ENCODE measurements at places on chromosomes 12 and 14.

- DNase-seq, result no peak
Observed at GRCh38 chr14:64628940-64629408, 75.2 kb upstream of the PLEKHG3 start.

- DNase-seq, result no peak
Observed at GRCh38 chr14:98714626-98715425, 557.2 kb downstream of the BCL11B start.

- DNase-seq, result no peak
Observed at GRCh38 chr12:68065687-68066086, 76.4 kb downstream of the IFNG-AS1 start.

DNA sequence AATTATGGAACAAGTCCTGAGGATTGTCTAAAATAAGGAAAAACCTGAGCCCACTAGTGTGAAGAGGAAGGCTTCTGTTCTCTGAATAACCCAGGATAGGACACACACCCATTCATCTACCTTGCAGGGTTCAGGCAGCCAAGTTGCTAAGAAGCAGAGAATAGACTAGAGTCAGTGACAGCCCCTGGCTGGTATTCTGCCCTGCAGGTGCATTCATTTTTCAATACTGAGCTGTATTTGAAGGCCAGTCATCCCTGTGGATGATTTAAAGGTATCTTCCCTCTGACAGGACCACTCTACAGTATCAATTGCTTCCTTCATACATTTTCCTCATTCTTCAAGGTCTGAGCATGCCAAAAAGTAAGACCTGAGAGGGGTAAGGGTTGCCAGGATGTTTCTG, 22.9 kb downstream of the WNT5B start:
- no peak for DNase-seq

DNA sequence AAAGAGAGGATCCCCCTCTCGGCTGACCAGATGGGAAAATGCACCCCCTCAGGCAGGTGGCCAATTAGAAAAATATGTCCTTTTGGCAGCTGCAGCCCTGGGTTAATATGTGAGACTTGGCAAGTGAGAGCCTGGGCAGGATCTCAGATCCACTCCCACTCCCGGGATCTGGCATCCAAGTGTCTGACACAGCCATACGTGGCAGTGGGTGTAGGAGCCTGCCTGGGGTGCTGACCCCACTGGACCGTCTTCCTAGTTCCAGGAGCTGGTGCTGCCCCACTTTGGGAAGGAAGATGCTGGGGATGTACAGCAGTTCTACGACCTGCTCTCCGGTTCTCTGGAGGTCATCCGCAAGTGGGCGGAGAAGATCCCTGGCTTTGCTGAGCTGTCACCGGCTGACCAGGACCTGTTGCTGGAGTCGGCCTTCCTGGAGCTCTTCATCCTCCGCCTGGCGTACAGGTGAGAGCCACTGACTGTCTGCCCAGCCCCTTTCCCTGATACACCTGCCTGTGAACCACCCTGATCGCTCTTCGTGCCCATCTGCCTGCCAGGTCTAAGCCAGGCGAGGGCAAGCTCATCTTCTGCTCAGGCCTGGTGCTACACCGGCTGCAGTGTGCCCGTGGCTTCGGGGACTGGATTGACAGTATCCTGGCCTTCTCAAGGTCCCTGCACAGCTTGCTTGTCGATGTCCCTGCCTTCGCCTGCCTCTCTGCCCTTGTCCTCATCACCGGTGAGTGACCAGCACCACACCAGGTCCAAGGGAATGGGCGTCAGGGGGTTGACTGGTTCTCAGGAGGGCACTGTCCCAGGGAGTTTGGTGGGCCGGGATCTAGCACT, 5.8 kb downstream of the NR4A1 start:
- no peak for DNase-seq

DNA sequence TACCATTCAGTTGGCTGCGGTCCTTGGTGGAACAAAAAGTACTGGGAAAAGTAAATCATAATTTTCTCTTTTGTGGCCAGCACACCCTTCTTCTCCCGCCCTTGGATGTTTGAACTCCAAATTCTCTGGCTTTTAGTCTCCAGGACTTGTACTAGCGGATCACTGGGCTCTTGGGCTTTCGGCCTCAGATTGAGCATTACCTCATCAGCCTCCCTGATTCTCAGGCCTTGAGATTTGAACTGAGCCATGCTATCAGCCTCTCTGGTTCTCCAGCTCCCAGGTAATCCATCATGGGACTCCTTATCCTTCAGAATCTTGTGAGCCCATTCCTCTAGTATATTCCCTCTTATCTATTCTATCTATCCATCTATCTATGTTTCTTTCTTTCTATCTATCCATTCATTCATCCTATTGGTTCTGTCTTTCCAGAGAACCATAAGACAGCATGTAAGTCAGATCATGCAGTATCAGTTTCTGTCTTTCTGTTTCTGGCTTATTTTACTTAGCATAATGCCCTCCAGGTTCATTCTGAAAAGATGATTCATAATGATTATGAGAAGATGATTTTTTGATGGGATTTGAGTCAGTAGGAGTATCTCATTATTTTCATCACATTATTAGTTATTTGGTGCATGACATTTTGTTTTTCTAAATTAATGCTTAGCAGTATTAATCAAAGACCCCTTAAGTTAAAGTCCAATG, 814.9 kb downstream of the LRFN5 start:
- no peak for DNase-seq

- DNase-seq, result no peak
Observed at GRCh38 chr12:99976762-99977161, 8.0 kb downstream of the ANKS1B start.

DNA sequence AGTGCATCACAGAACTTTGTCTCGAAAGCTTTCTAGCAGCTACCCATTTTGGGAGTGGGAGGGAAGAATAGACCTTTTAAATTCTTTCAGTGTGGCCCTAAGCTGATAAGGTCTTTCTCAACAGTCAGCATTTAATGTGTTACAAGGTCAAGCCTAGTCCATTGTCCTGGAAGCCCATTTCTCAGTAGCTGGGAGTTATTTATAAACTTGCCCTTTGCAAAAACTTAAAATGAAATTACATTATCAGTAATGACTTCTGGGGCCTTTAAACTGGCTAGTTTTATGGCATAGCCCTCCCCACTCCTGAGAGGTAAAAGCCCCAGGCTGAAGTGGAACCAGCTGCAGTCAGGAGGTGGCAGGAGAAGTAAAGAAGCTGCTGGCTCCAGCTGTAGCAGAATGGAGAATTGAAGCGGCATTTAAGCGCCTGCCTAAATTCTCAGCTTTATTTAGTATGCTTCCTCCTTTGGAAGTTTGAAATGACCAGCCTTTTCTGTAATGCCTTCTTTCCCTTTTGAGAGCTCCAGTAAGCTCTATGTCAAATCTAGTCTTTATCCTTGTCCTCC, 12.4 kb downstream of the COPZ1 start:
- no peak for DNase-seq

DNA sequence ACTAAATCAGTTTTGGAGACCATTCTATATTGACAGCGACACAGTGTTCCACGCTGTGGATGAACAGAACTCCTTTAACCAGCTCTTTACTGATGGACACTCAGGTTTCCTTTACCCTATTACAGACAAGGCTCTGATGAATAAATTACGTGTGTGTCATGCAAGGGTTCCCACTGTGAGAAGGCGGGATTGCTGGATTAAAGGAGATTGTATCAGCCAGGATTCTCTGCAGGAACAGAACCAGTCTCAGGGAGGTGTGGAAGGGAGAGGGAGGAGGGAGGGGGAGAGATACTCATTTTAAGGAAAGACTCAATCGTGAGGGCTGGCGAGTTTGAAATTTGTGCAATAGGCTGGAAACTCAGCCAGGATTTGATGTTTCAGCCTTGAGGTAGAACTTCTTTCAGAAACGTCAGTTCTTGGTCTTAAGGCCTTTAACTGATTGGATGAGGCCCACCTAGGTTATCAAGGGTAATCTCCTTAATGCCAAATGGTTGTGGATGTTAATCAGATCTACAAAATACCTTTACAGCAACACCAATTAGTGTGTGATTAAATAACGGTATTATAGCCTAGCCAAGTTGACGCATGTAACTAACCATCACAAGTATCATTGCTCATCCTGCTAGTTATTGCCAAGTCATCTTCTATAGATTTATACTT, 104.0 kb downstream of the GCH1 start:
- no peak for DNase-seq

- no peak for DNase-seq
Observed at GRCh38 chr12:45827974-45828373, 98.5 kb downstream of the ARID2 start.

DNA sequence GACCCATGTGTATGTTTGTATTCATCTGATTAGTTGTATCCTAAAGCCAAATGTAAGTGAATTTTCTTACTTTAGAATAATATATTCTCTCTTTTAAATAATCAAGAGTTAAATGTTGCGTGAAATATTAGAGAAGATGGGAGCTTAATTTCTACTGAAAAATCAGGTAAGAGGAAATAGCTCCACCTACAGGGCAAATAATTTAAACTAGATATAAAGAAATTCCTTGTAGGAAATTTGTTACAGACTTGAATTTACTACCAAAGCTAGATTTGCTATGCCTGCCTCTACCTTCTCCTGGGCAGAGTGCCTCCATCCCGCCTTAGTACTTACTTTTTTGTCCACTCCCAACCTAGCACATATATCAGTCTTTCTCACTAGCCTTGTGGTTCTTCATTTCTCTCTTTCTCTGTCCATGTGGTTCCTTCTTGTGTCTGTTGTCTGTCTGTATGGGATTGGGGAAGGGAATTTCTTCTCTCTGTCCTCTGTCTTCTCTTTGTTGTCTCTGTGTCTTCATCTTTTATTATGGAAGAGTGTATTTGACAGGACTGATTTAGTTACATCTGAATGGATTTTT, 44.7 kb downstream of the PALS1 start:
- DNase-seq, result peak; percentile 45

- no peak for DNase-seq
Observed at GRCh38 chr14:75626863-75627262, 33.8 kb downstream of the ERG28 start.

All from NCI-H1105 (cell line).